Amniotic stem cell (primary cell): ENCODE measurements at places on chromosomes 11 and 22.

GRCh38 chr11:103587901-103588788 lies 448.3 kb upstream of the DDI1 start:
- no peak for DNase-seq

DNA sequence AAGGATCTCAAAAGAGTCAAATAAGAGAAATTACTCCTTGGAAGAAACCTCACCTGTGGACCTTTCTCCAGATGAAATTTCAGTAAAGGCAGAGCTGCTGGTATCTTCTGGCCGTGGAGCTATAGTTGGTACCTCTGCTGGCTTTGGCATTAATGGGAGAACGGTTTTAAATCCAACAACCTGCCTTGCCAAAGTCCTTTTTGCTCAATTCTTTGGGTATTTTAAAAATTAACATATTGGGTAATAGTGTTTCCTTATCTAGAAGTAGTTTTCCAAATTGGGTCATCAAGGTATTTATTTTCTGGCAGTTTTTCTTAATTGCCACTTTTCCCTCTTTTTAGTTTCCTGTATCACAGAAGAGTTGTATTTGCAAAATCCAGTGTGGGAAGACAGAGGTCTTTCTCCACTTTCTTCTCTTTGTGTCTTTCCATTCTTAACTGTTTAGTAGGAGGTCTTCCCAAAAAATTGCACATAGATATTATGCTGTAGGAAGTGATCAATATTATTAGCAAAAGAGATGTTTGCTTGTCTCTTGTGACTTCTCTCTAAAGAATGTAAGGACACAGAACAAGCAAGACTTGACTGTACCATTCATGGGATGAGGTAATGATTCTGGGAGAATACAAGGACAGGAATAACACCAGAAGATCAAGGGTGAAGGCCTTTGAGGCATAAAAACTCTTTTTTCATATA lies at the start of gene SAA4:
Gene SAA4, minus strand, starts transcription at position 139 of the 693 bp plus-strand sequence. CDS start 876 bp downstream, outside the sequence.
- no peak for DNase-seq

DNA sequence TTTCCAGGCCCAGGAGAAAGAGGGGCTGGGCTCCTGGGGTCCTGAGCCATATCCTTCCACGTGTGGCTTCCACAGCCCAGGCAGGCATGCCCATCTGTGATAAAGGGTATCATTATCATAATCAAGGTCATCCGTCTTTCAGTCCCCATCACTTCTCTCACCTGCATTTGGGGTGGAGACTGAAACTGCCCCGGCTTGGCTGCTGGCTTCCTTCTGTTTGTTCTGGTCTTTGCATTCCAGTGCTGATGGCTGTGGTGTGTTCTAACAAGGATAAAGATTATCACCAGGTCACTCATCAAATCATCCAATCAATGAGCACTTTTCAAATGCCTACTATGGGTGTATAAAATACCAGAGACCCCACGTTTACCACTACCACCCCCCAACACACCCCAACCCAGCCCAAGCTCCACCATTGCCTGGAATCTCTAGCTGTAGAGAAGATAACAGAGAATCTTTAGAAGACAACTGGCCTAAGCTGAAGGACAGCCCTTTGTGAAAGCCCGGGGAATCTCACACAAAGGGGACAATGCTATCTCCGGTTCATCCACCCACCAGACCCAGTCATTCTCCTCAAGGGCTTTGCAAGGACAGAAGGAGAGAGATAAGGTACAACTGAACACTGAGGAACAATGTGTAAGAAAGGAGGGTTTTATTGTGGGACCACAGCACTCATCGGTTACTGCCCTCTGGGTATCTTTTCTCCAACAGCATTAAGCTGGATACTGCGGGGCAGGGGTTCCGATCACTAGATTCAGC lies 54.9 kb downstream of the AHNAK start:
- no peak for DNase-seq

- no peak for DNase-seq
Observed at GRCh38 chr11:28476864-28477263, 368.7 kb downstream of the METTL15 start.

DNA sequence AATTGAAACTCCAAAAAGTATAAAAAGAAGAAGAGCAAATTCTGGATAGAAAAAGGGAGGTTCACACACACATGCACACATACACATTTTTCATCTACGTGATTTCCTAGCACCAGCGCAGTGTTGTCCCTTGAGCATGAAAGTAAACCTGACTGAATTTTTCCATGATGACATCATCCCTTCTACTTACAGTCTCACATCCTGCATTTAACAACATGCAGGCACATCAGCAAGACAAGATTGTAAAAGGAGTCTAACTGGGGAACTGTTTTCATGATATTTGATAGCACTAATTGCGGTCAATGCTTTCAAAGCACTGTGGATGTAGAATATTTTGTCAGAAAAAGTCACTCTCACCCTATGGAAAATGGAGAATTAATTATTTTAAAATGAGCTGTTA lies 36.6 kb downstream of the GAS2 start:
- peak; percentile 6 for DNase-seq

GRCh38 chr11:106957030-106957482 lies 61.2 kb downstream of the GUCY1A2 start:
- no peak for DNase-seq

DNA sequence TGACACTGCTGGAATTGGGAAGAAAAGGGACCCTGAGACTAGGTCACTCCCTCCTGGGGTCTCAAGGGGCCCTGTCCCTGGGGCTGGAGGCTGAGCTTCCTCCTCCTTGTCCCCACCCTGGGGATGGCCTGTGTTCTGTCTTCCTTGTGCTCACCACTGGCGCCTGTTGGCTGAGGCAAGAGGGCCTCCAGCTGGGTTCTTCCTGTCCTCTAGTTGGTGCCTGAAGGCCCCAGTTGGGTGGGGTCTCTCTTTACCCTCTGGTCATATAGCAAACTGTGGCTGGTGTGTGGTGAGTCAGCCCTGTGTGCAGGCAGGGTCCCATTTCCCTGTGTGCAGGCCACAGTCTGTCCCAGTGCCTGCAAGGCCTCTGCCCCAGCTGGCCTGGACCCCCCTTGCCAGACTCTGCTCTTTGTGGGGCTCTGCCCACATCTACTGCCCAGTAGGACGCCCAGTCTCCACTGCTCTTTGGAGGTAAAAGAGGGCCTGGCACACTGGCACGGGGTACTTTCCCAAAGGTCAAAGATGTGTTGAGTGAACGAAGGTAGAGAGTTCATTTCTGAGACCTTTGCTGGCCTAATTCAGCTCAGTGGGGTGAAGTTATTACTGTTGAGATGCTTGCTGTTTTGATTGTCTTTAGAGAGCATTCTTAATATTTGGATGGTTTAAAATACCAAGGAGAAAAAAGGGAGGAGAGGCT lies 55.1 kb upstream of the CLDN5 start:
- DNase-seq: no peak

DNA sequence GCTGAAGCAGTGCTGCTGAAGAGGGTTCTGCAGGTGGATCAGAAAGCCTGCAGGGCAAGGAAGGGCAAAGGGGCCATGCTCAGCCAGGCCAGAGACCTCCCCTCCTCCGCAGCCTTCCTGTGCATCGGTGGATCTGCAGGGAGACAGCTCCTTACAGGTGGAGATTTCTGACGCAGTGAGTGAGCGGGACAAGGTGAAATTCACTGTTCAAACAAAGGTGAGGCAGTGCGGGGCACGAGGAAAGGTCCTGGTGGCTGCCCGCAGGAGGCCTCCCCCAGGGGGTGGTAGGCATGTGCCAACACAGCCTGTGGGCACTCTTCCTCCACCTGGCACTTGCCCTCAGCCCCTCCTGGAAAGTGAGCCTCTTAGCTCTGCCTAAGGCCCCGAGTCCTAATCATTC lies 8.6 kb downstream of the CFL1 start:
- no peak for DNase-seq

GRCh38 chr11:16434036-16434435 lies 77.7 kb upstream of the SOX6 start:
- DNase-seq: no peak

- DNase-seq: no peak
Observed at GRCh38 chr11:62710001-62710345, 2.5 kb downstream of the GNG3 start.

GRCh38 chr11:73729594-73730206 lies 31.2 kb downstream of the RAB6A start:
- no peak for DNase-seq

- DNase-seq: no peak
Observed at GRCh38 chr11:4459500-4459899, 10.4 kb downstream of the OR52K2 start.

GRCh38 chr22:44597616-44598015 lies 99.6 kb upstream of the RTL6 start:
- no peak for DNase-seq

DNA sequence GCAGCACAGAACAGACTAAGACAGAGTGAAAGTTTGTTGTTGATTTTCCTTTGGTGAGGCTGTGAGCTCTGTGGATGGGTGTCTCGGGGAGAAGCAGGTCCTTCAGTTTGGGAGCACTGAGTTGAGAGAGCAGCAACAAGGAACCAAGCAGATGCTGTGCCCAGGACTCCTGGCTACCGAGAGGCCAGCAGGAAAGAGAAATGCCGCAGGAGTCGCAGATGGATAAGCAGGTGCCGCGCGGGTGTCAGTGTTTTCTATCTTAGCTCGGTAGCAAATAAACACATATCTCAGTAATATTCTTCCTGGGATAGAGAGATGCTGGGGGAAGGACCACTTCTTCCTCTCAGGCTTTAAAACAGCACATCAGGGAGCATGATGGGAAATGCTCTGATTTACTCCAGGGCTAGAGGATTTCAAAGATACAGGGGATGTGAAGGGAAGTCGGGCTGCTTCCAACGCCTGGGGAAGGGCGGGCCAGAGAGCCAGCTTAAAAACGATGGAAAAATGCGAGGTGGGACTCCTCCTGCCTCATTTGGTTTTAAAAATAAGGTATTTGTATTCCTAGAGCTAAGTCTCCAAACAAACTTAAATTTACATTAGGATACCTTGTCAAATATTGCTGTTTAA lies 470.7 kb upstream of the B3GAT1 start:
- DNase-seq: no peak

DNA sequence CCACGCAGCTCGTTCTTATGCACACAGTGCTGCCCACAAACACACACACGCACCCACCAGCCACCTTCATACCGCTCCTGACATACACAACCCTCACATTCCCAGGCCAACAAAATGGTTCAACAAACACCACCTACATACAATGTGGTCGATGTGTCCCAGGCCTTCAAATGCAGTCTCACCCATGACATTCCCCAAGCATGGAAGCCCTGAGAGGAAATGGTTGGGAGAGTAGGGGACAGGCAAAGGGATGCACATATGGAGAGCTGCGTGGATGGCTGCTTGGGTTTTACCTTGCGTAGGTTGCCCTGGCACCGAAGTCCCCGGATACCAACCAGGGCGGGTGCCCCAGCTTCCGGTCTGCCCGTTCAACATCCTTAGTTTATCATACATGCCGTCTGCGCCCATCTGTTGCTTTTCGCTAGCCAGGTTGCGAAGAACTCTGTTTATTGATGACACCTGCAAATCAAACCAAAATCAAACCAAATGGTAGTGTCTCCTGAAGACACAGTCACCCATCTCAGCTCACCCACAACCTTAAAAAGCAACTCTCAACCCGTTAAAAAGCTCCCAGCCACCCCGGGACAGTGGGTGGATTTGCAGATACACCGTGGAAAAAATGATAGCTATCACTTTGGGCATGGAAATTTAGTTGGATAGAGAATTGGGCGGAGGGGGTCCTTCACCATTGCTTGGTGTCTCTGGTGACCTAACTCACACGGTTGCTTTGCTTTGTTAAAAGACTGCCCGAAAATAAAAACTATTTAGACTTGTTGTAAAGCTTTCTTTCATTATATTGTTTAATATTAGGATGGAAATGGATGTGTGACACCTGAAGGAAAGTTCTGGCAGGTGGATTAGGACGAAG lies 10.5 kb downstream of the PAX6 start:
- DNase-seq: no peak

- DNase-seq: no peak
Observed at GRCh38 chr11:69541001-69541285, 59.5 kb downstream of the LINC01488 start.

GRCh38 chr11:94560834-94561233 lies 6.3 kb upstream of the PIWIL4 start:
- no peak for DNase-seq
